Urinary bladder (tissue), 4 donors: ENCODE measurements at places on chromosomes 4 and X. TPM values are rescaled to one million over a fixed set of nuclear protein-coding genes. Genes with fewer than 3 reads are reported as not detected.

DNA sequence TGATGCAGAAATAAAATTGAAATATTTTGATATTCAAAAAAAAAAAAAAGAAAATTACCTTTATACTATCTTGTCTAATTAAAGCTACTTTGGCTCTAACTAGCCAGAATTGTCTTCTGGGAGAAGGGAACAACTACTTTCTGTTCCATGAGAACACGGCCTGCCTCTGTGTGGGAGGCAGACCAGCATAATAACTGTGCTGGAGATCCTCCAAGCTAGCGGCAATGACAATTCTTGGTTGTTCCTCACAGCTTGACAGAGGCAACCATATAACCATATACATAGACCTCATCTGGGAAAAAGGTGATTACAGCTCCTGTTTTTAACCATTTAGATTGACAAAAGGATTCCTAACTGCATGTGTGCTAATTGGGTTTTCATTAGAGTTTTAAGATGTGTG is 95.7 kb downstream of the RBMX2 start:
- DNase-seq, result no peak

KLF8 gene
- 9.6 TPM for total RNA-seq

DNA sequence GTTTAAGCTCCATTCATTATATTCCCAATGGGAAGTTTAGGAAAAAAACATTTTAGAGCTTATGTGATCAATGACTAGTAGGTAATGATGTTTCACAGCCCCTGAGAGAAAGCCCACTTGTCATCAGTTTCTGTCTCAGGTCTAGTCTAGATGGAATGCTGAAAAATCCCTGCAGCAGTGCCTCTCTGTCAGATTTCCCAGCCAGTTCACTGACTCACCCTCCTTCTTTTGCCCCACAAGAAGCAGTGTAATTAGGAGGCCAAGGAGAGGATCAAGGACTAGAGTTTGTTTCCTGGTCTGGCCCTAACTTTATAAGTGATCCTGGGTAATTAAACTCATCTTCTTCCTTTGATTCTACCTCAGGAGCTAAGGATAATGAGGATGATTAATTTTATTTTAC is 118.7 kb upstream of the ANXA3 start:
- DNase-seq, result no peak

C4orf54 gene
- total RNA-seq, result 10.1 TPM

DNA sequence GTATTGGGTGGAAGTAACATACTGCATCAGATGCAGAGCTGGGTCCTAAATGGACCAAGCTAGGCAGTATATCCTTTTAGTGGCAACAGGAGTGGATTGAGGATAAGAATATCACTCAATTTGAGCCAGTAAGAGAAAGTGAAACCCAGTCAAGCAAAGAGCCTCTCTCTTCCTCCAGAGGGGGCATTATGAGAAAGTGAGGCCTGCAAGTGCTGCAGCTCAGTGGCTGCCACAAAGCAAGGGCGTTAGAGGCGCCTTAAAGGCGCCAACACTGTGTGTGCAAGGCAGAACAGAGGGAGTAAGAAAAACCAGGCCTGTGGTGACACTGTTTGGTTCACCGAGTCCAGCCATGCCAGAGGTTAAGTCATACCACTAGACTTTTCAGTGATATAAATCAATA is 17.5 kb downstream of the STX18 start:
- no peak for DNase-seq

GRCh38 chrX:25389266-25389665 is 373.5 kb upstream of the ARX start:
- DNase-seq, result no peak

TMSB15C gene
- total RNA-seq, result 19.7 TPM

DNA sequence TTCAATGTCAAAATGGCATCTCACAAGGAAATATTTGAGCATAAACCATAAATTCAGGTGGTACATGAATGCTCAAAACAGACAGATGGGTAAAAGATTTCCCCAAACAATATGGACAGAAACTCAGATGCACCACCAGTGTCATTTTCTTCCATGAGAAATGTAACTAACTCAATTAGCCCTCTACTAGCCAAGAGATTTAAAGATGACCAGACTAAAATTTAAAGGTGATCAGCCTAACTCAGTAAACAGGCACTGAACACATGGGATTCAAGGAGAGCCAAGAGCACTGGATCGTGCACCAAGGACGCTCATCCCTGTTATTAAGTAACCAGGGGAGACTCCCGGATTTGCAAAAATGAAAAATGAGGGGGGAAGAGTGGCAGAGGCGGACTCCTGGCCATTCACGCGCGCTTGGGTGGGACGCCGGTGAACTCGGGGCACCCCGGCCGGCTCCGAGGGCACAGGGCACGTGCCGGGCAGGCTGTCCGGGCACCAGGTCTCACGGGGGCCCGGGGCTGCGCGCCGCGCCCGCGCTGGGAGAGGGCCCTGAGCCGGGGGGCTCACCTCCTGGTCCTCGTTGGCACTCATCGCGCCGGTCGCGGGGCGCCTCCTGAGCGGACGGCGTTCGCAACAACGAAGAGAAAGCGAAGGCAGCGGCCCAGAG is 490 bp downstream of the RWDD4 start:
- no peak for DNase-seq

VCX2 gene
- total RNA-seq, result not detected

- DNase-seq, result no peak
These were observed 9.0 kb downstream of the PCDH18 start for GRCh38 chr4:137523329-137523728.

- no peak for DNase-seq
These were observed 73.0 kb upstream of the FRMPD4 start for GRCh38 chrX:12065251-12065650.

NHSL2 gene
- total RNA-seq, result 14.4 TPM

POLN gene
- total RNA-seq, result 3.1 TPM

DNA sequence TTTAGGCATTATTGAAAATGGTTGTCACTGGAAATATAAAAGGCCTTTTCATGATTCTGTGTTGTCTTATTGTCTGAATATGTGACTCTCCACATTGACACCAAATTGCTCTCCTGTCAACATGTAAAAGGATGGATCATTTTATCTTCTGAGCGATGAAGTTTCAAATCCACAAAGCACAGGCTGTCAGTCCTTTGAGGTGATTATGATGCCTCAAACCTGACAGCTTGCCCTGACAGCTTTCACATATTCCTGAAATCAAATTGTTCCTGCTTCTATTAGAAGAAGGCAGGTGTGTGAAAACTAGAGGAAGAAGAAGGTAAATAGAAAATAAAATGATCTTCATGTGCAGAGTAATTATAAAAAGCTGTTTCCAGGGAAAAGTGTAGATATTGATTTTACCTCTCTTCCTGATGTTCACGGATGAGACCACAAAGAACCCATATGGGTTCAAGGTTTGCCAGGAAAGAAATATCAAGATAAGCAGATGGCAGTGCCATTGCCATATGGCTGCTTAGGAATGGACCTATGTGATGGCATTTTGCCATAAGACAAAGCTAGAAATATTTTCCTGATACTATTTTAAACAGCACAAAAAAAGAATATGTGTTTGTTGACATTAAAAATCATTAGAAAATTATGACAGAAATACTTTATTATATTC is 1006.3 kb upstream of the AGA start:
- DNase-seq, result no peak

- no peak for DNase-seq
These were observed 28.6 kb downstream of the ANK2 start for GRCh38 chr4:113078066-113078465.

DNA sequence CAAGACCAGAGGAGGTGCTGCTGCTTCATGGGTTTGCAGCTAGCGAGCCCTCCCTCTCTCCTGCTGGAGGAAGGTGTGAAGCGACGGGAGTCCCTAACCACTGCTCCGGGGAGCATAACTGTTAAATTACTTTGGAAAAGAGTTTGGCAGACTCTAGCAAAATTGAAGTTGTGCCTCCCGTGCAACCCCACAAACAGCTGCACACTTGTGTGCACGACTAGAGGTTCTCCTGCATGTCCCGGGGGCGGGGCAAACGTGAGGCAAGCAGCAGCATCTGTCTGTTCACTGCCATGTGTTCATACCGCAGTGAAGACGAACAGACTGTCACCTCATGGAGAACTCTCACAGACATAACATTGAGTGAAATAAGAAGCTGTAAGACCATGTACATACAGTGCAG is 34.5 kb downstream of the TNIP2 start:
- DNase-seq, result no peak

DNA sequence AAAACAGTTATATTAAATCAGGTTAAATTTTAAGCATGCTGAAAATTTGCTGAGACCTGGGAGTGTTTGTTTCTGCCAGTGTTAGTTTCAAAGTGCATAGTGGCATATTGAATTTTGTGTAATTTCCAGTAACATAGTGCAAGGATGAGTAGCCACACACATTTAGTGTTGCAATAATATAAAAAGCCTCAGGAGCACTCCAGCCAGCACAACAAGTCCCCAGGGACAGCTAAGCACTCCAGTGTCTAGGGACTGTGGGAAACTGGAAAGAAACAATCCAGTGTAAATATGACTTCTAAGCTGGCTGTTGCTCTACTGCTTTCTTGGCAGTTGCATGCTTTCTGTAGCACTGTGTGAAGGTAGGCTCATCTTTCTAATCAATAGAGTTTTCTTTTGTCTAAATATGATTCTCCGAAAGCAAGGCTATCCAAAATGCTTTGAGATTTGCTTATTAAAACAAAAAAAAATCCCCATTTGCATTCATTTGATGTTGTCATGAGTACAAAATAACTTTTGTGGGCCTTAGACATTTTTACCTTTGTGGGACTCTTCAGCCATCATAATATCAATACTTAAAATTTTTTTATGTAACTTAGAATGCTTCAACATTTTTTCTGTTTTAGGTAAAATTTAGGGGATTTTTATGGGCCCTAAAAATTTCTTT is 24.2 kb upstream of the CXCL2 start:
- DNase-seq, result no peak

PRR32 gene
- 1.3 TPM for total RNA-seq

DNA sequence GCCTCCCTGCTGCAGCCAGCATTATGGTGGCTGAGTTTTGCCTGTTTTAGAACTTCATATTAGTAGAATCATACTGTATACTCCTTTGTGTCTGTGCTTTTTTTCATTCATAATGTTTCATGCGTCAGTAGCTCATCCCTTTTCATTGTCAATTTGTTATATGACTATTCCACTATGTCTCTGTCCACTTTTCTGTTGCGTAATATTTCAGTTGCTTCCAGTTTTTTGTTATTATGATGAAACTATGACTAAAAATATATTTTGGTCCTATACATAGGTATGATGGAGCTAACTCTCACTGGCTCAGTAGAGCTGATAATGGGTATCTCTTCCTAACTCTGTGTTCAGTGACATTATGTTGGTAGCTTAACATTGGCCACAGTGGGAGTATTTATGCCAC is 48.3 kb downstream of the DMP1 start:
- DNase-seq, result no peak

SLITRK2 gene
- 1.5 TPM for total RNA-seq

DNA sequence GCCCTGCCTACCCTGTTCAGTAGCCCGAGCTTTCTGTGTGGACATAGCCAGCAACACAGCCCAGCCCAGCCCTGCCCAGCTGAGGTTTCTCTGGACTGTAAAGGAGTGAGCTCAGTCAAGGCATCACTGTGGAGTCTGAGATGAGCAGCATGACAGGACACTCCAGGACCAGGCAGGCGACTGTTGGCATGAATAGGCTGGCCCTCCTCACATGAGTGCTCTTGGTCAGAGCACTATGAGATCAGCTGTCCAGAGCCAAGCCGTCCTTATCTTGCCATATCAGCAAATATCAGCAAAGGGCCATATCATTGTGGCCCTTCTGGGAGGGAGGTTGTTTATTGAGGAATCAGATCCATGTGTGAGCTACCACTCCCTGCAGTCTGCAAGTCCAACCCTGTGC is 30.9 kb downstream of the REELD1 start:
- DNase-seq, result no peak

GRCh38 chrX:57119416-57119815 is 1.9 kb downstream of the SPIN2B start:
- no peak for DNase-seq

DNA sequence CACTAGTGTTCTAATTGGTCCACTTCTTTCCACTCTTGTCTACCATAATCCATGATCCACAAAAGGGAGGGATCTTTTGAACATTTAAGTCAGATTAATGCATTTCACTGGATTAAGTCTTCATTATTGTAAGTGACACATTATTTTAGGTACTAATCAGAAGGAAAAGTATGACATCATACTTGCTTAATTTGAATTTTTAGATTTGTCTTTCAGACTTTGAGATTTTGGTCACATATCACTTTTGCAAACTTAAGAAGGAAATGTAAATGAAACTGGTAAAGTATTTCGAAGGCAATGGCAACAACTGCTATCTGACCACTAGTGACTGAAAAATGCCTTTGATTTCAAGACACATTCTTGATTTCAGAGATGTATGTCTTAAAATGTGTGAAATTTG is 5.2 kb downstream of the MMRN1 start:
- no peak for DNase-seq

DNA sequence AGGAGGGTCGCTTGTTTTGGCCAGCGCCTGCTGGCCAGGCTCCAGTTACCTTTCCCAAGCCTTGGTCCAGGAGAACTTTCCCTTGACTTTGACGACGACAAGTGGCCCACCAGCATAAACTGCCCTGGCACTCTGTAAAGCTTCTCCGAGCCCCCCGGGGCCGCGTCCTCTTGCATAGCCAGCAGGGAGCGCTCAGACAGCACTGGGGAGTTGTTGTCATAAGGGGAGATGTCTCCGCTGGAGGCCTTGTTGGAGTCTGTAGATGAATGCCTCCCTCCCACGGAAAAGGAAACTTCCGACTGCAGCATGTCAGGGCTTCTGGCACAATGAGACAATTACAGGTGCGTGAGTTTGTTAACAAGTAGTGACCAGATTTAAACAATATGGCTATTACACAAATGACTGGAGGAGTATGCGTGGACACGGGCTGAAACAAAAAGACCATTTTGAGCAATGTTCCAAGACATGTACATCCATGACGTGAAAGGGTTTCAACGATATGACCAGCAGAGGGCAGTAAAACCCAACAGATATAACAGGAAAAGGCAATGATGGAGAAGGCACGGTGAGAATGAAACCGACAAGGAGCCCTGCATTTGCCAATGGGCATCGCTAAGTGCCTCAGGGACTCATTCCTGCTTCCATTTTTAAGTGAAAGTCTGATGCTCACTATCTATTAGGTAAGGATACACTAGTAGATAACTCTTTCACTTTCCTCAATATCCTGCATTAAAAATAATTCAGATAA is 33.0 kb downstream of the HCCS start:
- peak; percentile 32 for DNase-seq

AFF2 gene
- total RNA-seq, result 7.0 TPM

- DNase-seq, result no peak
These were observed 15.6 kb upstream of the BBS12 start for GRCh38 chr4:122716825-122717448.
